Activated naive CD4-positive, alpha-beta T cell treated with anti-CD3 and anti-CD28 coated beads, Interleukin-2, amount 50 U/mL, for 72 hours (primary cell): ENCODE measurements at places on chromosomes 1 and 21.

DNA sequence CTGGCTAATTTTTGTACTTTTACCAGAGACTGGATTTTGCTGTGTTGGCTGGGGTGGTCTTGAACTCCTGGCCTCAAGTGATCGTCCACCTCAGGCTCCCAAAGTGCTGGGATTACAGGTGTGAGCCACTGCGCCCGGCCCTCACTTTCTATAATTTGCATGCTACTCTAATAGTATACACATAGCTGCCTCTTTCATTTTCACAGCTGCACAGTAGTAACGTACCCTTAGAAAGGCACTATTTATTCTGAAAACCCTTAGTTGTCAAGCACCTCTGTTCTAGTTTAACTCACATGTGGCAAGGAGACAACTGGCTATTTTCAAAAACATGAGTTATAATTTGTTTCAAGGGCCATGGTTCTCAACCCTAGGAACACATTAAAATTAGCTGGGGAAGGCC is 17.2 kb downstream of the TPM3 start:
- DNase-seq = no peak

DNA sequence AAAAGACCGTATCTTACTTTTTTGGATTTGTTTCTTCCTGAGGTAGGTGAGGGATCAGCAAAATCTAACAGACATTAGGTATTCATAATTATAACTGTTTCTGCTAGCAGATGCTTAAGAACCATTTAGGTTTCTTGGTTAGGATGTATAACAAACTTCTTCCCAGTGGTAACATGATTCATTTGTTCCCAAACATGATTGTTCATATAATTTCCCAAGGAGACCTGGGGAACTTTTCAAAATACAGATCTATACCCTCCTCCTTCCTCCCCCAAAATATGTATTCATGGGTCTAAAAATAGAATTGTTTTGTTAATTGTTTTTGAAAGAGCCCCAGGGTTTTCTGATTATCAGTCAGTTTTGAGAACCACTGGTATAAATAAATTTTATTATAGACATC is 228.2 kb downstream of the COP1 start:
- no peak for DNase-seq

- DNase-seq = peak; percentile 83
These were observed at the start of gene UBQLN4 for GRCh38 chr1:156053768-156054499. UBQLN4 (minus strand) TSS chr1:156053798; CDS start chr1:156053701, 97 bp downstream.

- no peak for DNase-seq
These were observed 26.4 kb upstream of the FMO1 start for GRCh38 chr1:171221665-171222591.

- DNase-seq = no peak
These were observed 57.2 kb downstream of the NPHP4 start for GRCh38 chr1:5935026-5935425.

- DNase-seq = no peak
These were observed 27.4 kb upstream of the HP1BP3 start for GRCh38 chr1:20814534-20814871.

GRCh38 chr21:21751286-21751685 is 753.1 kb downstream of the NCAM2 start:
- no peak for DNase-seq

DNA sequence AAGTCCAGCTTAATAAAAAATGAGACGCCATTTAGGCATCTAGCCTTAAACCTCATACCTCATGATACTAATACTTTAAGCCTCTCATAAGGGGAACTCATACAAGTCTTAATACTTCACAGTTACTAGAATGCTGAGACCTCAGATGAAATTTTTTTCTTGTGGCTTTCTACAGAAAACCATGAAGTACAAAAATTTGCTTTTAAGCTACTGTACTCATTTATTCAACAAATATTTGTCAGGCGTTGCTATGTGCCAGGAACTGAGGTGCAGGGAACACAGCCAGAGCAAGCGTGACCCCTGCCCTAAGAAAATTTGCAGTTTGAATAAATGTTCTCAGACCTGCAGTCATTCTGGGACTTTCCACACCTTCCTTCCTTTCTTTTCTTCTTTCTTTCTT is 150.6 kb downstream of the MRPL39 start:
- DNase-seq = no peak

GRCh38 chr1:96075704-96076455 is 645.7 kb upstream of the PTBP2 start:
- no peak for DNase-seq

DNA sequence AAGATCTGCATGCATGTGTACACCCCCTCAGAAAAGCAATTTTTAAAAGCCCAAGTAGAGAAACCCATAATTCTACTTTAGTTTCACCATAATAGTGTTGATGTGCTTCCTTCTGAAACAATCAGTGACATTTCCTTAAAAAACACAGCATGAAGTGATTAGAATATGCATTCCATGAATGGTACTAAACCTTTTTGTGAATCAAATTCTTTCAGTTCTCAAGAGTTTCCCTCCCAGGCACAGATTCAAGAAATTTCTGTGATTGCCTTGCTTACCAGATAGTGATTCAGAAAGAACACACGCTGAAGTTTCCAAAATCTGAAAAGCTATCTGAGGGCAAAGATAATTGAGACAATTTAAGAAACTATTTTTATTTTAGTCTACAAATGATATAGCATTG is 136.4 kb upstream of the ADGRL2 start:
- no peak for DNase-seq

DNA sequence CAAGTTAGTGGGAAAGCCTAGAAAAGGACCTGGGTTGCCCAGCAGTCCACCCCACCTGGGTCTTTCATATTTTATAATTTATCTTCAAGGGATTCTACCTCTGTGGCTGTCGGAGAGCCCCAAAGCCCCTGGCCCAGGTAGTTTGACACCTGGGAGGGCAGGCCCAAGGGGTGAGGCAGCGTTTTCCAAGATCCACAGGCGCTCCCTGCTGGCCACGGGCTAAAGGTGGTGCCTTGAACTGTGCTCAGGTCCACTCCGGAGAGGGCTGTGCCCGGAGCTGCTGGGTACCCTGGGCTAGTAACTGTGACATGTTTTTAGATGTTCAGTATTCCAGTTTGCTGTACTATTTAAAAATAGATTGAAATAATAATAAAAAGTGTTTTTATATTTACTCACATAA is 37.2 kb upstream of the CRNN start:
- no peak for DNase-seq

GRCh38 chr1:109299558-109300343 is 7.1 kb downstream of the MYBPHL start:
- no peak for DNase-seq

- peak; percentile 88 for DNase-seq
These were observed at the start of gene PANK4 for GRCh38 chr1:2525920-2526823. PANK4 (minus strand) TSS chr1:2526596; CDS start chr1:2526587, 9 bp downstream.

- DNase-seq = no peak
These were observed 246.4 kb upstream of the NR5A2 start for GRCh38 chr1:199780948-199781670.

GRCh38 chr21:45126204-45126626 is 51.8 kb downstream of the ADARB1 start:
- no peak for DNase-seq

- DNase-seq = no peak
These were observed 88.6 kb downstream of the SELENOF start for GRCh38 chr1:86825319-86825718.

GRCh38 chr1:204250428-204251030 is 36.7 kb upstream of the GOLT1A start:
- DNase-seq = no peak

- peak; percentile 11 for DNase-seq
These were observed 73.1 kb downstream of the GATAD2B start for GRCh38 chr1:153849487-153850185.

- no peak for DNase-seq
These were observed at the start of gene ASCL5 for GRCh38 chr1:201126832-201127754. ASCL5 (minus strand) TSS chr1:201127184; CDS start chr1:201115372, 11,812 bp downstream.

DNA sequence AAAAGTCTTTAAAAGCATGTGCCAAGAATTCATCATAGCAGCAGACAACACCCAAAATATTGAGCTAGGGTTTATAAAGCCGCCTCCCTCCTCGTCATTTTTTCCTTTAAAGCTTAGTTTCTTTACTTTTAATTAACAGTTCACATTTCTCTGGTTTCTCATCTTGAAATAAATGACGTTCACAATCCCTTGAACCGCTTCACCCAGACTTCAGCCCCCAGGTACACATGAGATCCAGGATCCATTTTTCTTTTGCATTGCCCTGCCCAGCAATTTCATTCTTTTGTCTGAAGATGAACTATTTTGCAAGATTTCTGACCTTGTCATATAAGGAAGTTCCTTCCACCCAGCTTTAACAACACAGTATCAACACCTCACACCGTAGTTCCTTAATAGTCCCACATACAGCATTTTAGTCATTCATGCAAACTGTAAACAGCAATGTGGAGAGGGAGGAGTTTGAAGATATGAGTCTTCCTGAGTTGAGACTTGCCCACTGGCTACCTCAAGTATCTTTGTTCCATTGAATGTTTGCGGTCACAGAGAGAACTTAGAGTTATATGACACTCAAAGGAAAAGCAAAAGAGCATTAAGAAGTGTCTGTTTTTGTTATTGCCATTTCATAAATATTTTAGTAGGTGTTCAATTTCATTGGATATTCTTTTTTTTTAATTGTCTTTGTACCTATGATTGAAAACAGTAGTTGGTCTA is 35.3 kb upstream of the CACYBP start:
- DNase-seq = peak; percentile 34
